ENCODE measurements at places on chromosomes 5 and 9. TPM values are rescaled to one million over a fixed set of nuclear protein-coding genes. Genes with fewer than 3 reads are reported as not detected.

DNA sequence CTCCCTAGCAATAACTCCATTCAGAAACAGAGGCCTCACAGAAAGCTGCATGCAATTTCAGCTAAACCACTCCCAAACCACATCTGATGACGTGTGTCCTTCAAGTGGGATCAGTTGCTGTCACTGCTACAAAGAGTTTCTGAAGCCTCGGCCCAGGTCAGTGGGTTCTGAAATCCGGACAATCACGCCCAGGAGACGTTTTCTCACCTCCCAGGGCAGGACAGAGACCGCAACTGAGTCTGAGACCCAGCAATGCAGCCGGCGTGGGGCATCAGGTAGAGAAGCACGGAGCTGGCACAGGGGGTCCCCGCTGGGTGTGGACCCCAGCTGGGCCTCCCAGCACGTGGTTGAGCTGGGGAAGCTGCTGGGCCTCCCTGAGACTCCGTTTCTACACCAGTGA is 2.6 kb upstream of the UBE2QL1 start:
- H3K4me3 ChIP-seq = no peak overlapping the region
- no peaks in the 10 kb centered on the region for H3K36me3 ChIP-seq
- H3K27me3 ChIP-seq = peaks cover 17% of the 10 kb centered on the region
- no peaks in the 10 kb centered on the region for H3K4me1 ChIP-seq

- H3K36me3 ChIP-seq = no peaks in the 10 kb centered on the region
- H3K4me1 ChIP-seq = no peaks in the 10 kb centered on the region
- H3K27me3 ChIP-seq = no peaks in the 10 kb centered on the region
- DNase-seq = no peak
Measured at GRCh38 chr5:56710826-56711590, 104.3 kb upstream of the MAP3K1 start.

C5orf47 gene
- total RNA-seq = not detected

PCDHA12 gene
- total RNA-seq = 0.50 TPM

PCDHGB6 gene
- 4.3 TPM for total RNA-seq
